ENCODE measurements at places on chromosomes 12 and 14. TPM values are rescaled to one million over a fixed set of nuclear protein-coding genes. Genes with fewer than 3 reads are reported as not detected.

GRCh38 chr14:98069712-98070171 is 1202.3 kb downstream of the BCL11B start:
- no peaks in the 10 kb centered on the region for H3K4me1 ChIP-seq
- no peaks in the 10 kb centered on the region for H3K36me3 ChIP-seq
- no peak for DNase-seq
- H3K27me3 ChIP-seq, result no peaks in the 10 kb centered on the region
- no peak overlapping the region for H3K4me3 ChIP-seq

GRCh38 chr12:38316391-38317129 is at the start of gene ALG10B:
Gene ALG10B, plus strand, starts transcription at chr12:38316774. Its CDS starts 120 bp downstream, at chr12:38316894.
- peak within 1 kb of the TSS; percentile 82 for H3K27ac ChIP-seq
- peaks cover 5% of the 10 kb centered on the region for H3K4me1 ChIP-seq
- peak within 1 kb of the TSS; percentile 78 for H3K4me3 ChIP-seq

DNA sequence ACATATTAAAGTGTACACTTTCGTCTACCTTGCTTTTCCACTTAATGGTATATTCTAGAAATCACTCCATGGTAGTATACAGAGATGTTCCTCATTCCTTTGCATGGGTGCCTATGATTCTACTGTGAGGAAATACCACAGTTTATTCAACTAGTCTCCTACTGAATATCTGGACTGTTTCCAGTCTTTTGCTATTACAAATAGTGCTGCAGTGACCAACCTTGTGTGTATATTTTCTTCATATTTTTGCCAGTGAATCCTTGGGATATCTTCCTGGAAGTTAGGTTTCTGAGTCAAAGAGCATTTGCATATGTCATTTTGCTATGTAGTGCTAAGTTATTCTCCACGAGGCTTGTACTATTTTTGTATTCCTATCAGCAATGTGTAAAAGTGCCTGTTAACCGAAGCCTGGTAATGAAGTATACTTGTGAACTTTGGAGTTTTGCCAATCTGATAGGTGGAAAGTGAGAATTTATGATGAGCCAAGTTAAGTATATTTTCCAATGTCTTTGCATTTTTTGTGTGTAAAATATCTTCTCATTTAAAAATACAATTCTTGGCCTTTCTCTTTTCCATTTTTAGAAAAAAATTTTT is 31.3 kb upstream of the TMEM263 start:
- no peak for DNase-seq
- no peaks in the 10 kb centered on the region for H3K4me1 ChIP-seq
- H3K27ac ChIP-seq, result no peak overlapping the region

The TRAF3 gene
- 12.2 TPM for total RNA-seq
